ENCODE measurements at places on chromosomes 7 and 10.

GRCh38 chr7:142629588-142630260, 119.5 kb upstream of the PRSS1 start:
- DNase-seq, result no peak

GRCh38 chr10:88036126-88036525, 172.7 kb downstream of the PTEN start:
- DNase-seq, result no peak

DNA sequence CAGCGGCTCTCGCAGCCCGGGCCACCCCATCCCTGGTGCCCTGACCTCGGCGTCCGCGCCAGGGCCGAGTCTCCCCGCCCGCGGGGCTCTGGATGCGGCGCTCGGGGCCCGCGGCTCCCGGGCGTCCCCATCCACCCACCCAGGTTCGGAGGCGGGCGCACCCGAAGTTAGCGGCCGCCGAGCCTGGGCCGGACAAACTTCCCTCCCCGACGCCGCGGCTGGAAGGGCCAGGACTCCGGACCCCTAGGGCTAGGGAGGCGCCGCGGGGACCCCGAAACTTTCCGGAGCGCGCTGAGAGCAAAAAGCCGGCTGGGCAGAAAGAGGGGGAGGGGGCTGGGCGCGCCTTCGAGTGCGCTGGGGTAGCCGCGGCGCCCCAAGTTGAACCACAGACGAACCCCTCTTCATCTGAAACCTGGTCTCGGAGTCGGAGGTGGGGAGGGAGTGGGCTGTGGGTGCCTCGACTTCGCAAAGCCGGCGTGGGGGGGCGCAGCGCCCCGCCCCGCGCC, 3.7 kb upstream of the ELFN1 start:
- DNase-seq, result no peak

DNA sequence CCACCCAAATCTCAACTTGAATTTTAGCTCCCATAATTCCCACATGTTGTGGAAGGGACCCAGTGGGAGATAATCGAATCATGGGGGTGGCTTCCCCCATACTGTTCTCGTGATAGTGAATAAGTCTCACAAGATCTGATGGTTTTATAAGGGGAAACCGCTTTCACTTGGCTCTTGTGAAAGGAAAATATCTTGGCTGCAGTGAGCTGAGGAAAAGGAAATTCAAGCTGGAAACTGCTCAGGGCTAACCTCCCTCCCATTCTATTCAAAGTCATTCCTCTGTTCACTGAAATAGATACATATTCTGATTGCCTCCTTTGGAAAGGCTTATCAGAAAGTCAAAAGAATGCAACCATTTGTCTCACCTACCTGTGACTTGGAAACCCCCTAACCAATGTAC, 15.8 kb downstream of the CYCS start:
- no peak for DNase-seq

GRCh38 chr7:130136579-130137167, 66.3 kb downstream of the KLHDC10 start:
- DNase-seq, result no peak

DNA sequence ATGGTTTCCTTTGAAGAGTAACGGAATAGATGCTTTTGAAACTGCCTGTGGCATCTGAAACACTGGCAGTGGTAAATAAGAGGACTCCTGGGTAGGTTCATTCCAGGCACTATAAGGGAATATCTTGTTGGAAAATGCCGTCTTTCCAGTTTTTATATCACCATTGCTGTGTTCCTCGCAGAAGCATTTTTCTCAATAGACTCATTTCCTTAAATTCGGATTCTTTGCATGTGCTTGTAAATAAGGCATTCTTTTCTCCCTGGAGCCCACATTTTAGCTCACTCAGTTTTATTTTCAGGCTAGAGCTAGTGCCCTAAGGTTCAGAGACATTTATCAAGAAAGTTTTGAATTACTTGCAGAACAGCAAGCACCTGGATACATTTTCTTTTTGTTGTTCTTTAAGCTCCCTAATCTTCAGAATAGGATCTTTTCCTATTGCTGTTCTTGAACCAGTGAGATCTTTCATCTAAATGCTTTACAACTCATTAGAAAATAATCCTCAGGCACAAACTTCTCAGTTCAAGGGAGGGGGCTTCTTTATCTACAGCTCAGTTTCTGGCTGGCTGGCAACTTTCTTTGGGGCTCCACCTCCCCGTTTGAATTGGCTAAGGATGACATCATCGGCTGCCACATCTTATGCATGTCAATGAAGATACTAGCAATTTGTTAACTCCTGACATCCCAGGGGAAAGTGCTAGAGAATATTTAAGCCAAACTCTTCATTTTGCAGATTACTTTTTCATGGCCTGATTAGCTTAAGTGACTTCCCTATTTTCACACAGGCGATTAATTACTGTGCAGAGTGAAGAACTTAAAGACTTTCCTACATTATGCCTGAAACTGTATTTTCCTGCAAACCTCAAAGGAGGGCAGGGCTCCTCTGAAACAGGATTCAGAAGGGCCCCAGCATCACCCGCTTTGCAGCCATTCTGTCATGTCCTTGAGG, 133.7 kb upstream of the RSU1 start:
- DNase-seq, result no peak

GRCh38 chr10:91759581-91759986, 38.6 kb upstream of the TNKS2 start:
- DNase-seq, result no peak

DNA sequence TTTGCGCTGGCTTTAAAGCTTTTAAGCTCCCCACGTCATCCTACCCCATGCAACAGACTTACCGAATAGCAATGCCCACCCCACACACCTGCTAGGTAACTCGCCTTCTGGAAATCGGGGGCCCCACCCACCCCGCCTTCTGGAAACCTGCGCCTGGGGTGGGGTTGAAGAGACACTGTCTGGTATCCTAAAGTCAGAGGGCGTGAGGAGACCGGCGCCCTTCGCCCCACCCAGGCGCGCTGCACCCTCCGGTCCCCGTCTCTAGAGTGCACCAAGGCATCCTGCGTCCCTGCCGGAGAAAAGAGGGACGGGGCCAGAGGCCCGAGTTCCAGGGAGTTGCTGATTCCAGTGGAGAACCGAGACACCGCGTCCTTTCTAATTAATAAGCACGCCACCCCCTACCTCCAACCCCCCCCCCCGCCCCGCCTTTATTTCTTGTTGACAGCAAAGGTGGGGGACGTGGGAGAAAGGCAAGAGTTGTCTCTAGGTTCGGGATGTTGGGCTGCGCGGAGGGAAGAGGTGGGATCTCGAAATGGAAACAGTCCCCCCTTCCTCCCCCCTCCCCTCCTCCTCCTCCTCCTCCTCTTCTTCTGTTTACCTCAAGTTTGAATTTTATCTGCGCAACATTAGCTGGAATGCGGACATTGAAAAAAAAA, 220.9 kb upstream of the MKLN1 start:
- no peak for DNase-seq

DNA sequence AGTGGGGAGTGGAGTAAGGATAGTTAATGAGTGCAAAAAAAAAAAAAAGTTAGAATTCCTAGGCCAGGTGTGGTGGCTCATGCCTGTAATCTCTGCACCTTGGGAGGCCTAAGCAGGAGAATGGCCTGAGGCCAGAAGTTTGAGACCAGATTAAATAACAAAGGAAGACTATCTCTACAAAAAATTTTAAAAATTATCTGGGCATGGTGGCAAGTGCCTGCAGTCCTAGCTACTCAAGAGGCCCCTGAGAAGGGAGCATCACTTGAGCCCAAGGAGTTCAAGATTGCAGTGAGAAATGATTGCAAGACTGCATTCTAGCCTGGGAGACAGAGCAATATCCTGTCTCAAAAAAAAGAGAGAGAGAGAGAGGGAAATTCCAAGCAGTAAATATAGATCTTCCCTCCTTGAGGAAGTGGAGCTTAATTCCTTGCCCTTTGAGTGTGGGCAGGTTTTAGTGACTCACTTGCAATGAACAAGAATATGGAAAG, 19.5 kb upstream of the CSTF2T start:
- DNase-seq, result no peak

DNA sequence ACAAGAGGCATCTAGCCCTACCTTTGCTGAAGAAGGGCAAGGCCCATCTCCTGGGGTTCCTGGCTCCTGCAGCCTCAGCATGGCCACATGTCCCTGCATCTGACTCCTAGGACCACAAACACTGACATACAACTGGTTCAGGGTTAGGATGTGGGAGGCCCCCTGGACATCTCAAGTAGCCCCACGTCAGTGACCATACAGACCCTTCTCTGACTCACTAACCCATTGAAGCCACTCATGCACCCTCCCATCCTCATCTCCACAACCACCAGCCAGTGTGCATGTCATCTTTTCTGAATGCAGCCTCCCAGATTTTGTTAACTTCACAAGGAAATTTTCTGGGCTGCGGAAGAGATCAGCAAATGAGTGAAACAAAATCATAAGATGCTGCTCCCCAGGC, 18.2 kb downstream of the TMEM176B start:
- DNase-seq, result no peak

DNA sequence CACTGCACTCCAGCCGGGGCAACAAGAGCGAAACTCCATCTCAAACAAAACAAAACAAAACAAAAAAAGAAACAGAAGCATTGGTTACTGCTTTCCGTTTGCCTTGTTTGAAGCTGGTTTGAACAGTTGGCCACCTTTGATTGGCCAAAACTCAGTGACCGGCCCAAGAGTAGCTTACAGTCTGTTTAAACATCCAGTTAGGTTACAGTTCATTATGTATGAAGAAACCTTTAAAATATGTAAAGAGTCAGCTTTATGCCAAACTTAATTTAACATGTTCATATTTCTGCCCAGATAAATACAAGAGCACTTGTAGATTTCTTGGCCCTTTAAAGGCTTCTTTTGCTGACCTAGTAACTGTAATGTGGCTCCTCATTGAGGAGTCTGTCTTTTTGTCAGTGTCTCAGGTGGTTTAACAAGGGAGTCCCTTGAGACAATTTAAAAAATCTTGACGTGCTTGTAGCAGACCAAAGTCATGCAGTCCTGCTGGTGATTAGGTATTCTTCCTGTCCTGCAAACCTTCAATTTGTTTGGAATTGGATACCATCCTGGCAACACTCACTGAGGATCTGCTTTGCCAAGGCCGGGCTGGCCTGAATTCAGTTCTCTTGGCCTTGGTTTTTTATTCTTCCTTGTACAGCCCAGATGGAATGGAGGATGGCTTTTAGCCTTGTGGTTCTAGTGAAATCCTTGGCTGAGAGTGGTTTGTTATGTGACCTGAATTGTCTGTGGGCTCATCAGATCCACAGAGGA, 128.9 kb downstream of the PLXDC2 start:
- no peak for DNase-seq

DNA sequence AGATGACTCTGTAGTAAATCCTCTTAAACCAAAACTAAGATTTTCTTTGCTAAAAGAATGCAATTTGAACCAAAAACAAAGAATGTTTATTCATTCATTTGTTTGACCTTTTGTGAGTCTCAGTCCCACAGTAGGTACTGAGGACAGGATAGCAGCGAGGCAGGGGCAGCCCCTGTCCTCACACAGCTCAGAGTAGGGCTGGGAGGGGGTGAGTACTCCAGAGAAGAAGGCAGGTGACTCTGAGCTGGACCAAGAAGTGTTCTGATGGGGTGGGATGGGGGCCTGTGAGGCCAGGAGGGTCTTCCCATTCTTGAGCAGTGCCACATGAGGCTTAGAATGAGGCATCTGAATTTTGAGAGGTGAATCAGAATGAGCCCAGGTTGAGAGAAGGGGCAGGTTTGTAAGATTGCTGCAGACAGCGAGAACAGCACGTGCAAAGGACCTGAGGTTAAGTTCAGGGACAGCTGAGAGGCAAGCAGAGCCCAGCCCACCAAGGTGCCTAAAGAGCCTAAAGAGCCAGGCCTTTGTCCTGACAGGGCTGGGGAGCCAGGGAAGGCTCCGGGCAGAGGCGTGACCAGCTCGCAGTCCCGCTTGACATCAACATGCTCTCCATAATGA, 56.9 kb upstream of the CHST15 start:
- no peak for DNase-seq

DNA sequence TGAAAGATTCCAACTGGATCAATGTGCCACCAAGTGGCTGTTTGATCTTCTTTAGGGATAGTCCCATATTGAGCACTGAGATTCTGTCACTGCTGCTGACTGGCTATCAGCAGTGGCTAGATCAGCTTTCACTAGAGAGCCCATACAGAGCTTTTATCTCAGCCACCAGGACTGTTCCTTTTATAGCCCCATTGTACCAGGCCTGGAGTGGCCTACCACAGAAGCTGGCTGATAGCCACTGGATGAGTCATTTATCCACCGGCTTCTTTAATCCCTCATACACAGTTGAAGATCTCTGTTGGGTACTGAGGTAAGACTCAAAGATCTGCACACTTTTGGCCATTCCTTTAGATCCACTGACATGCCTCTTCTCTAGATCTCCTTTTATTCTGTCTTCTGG, 1101.1 kb downstream of the SORCS3 start:
- DNase-seq, result no peak

GRCh38 chr10:43596546-43596945, 9.7 kb upstream of the ZNF485 start:
- no peak for DNase-seq

DNA sequence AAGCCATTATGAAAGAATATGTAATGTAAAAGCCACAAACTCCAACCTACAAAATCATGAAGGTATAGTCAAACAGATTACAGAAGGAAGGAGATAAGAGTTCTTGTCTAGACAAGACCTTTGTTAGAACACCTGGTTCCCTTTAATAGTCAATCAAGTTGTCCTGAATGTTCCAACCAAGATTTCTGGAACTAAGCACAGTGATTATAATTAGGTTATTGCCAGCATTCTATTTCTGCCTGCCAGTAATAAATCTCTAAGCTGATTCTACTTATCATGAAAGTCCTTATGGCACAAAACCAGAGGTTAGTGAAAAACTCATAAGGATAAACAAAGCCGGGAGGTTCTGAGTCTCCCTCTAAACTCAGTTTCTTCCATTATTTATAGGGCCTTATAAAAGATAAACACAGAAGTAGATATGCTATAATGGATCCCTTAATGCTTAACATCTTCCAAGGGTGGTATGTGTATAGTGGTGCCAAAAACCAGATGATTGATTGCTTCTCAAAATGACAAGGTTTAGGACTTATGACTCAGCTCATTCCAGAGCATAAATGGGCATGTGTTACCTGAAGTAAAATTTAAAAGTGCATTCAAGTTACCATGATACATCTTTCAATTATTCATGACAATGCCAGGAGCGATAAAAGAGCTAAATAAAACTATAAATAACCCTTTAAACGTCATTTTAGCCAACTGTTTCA, 237.2 kb downstream of the CSTF2T start:
- no peak for DNase-seq

DNA sequence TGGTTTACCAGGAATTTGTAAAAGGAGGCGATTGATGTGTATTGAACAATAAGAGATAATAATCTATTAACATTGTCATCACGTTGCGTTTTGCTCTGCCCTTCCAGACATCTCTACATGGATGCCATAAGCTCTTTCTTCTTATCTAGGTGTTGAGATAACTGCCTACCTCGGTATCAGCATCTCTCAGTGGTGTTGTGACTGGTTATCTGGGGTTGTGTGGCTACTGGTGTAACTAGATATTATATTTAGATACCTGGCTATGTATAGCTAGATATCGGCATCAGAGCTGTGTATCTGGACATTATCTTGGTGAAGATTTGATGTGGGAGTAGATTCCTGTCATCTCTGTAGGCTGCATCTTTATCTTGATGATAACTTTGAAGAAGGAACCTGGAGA, 17.2 kb downstream of the GATA3 start:
- DNase-seq, result no peak

GRCh38 chr10:2885288-2886278, 181.8 kb upstream of the PFKP start:
- no peak for DNase-seq

Data from NCI-H1092 (cell line).